ENCODE measurements at places on chromosomes 2 and 18.

- no peak for DNase-seq
Observed at GRCh38 chr2:119715409-119716283, 36.6 kb downstream of the TMEM177 start.

DNA sequence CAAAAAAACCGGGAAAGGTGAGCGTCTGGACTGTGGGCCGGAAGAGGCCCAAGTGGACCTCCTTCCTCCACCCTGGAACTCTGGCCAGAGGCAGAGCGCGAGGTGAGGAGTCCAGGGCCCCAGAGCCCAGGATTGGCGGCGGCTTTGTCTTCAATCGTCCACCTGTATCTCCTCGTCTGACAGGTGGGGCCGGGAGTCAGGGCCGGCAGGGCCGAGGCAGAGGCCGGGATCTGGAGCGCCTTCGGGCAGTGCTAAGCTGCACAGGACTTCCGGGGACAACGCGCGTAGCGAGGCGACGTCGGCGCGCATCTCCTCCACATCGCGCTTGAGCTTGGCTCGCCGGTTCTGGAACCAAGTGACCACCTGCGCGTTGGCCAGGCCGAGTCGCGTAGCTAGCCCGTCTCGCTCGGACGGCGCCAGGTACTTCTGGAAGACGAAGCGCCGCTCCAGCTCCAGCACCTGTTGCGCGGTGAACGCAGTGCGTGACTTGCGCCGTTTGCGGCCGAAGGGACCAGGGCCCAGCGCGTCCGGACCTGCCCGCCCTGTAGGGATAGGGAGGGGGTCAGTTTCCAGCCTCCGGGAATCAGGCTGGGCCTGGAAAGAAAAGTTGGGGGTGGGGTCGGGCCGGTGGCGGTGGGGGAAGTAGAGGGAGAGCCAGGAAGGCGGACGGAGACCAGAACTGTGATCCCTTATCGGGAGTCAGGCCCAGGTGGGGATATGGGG lies 1.5 kb downstream of the LBX2 start:
- DNase-seq: no peak

GRCh38 chr18:12928206-12928605 lies 19.6 kb upstream of the SEH1L start:
- DNase-seq: no peak

DNA sequence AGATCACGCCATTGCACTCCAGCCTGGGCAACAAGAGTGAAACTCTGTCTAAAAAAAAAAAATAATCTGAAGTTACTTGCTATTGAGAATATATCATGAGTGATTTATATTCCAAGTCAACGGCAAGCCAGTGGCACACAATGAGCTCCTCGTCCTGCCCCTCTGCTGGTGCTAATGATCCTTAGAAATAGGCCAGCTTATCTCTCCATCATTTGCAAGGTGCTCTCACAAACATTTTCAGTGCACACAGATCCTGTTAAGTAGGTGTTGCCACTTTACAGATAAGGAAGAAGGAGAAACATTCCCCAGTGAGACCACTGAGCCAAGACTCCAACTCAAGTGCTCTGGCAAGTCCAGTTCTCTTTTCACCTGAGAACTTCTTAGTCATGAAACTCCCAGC lies 91.3 kb upstream of the GPR45 start:
- DNase-seq: no peak

GRCh38 chr2:214096208-214096715 lies 314.6 kb upstream of the VWC2L start:
- DNase-seq: no peak

DNA sequence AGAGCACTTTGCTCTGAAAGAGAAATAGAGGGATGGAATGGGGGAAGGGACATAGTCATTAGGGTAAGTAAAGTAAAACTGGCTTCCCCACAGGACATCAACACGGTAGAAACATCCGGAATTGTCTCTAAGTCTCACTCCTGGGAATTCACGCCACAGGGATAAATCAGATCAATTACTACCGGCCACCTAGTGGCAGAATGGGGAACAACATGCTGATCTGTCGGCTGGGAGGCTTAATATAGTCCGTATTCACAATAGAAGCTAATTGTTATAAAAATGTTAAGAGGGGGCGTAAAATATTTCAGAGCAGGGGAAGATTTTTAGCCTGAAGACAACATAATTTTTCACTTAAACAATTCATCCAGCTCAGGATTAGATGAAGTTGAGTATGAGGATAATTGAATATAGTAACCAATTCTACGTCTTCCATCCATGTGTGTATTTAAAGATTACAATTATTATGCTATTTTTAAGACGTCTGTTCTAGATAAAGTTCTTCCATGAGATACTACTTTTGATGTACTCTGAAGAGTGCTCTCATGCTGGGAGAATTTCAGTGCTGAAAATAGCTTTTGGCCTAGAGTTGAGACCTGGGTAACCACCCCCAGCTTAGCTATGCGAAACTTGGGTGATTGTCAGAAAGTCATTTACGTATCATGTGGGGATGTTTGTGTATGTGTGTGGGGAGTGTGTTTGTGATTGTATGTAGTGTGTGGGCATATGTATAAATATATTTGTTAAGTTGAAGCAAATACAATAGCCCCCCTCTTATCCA lies 65.7 kb downstream of the LRRTM1 start:
- no peak for DNase-seq

DNA sequence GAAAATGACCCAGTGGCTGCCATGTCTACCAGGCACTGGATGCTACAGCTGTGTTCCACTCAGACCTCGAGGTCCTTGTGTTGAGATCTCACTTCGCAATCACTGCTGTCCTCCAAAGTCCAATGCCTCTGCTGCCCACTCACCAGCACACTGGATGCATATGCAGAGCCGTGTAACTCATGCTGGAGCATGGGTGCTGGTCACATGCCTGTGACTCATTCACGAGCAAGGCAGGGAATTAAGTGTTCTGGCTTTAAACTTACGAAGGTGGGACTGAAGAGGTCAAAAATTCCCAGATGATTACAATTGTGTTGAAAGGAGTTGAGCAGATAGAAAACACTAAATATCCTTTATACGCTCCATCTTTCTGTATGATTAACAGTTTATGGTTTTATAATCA lies 417.5 kb downstream of the NUP35 start:
- DNase-seq: no peak

DNA sequence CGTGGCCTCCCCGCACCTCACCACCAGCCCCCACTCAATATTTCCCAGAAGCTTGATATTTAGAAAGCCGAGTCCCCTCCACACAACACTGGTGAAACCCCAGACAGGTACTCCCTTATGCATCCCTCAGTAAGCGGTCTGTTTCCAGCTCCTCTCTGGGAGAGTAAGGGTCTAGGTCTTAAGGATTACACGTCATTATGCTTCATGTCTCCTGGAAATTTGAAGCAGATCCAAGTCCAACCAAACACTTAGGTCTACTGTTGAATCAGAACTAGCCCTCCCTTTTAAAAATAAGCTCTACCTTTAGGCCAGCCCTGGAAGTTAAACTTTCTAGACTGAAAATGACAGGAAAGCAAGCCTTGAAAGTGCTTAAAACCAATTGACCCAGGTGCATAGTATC lies 1.5 kb upstream of the OST4 start:
- DNase-seq: no peak

GRCh38 chr2:154161286-154161685 lies 289.6 kb downstream of the GALNT13 start:
- no peak for DNase-seq

- DNase-seq: no peak
Observed at GRCh38 chr2:20588918-20589871, 61.7 kb downstream of the HS1BP3 start.

- DNase-seq: no peak
Observed at GRCh38 chr18:49752095-49752457, 61.3 kb downstream of the ACAA2 start.

GRCh38 chr18:27649621-27650020 lies 464.5 kb upstream of the CHST9 start:
- DNase-seq: no peak

DNA sequence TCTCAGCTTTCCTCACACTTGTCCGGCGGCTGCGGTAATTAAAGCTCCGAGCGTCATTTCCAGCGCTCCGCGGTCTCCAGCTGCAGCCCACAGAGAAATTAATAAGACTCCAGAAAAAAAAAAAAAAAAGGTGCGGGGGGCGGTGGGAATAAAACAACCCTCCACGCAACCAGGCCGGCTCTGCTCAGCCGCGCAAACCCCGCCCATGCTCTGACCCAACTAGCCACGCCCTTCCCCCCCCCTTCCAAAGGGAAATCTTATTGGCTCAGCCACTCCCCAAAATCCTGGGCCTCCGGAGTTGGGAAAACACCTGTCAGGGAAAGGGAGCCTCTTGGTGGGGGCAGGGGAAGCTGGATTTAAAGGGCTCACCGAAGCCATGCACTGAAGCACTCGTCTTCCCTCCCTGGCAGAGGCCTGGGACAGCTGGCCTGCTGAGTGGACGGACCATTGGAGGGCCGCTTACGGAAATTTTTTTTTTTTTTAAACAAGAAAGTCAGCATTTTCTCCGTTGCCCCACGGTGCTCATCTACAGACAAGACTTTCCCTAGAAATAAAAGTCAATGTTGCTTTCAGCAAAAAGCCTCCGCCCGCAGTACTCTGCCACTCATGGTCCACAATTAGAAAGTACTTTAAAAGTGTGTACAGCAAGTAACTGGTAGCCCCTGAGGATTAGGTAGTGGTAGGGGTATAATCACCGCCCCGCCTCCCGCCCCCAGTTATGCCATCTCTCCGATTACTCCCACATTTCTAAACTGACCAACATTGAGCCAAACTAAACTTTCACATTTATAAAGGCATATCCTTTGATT lies 674 bp upstream of the ERBB4 start:
- no peak for DNase-seq

DNA sequence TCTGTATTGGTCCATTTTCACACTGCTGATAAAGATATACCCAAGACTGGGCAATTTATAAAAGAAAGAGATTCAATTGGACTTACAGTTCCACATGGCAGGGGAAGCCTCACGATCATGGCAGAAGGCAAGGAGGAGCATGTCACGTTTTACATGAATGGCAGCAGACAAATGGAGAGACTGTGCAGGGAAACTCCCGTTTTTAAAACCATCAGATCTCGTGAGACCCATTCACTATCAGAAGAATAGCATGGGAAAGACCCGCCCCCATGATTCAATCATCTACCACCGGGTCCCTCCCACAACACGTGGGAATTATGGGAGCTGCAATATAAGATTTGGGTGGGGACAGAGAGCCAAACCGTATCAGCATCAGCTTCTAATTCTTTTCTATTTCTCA lies 217.0 kb downstream of the ANAPC1 start:
- no peak for DNase-seq

DNA sequence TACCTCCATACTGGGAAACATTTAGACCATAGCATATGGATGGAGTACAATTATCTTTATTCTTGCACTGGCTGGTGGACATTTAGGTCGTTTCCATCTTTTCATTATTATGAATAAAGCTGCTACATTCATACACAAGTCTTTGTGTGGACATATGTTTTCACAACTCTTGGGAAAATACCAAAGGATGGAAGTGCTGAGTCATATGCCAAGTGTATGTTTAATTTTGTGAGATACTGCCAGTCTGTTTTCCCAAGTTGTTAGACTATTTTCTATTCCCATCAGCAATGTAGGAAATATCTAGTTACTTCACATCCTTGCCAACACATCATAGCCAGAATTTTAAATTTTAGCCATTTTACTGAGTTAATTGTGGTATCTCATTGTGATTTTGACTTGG lies 91.5 kb downstream of the GALNT13 start:
- no peak for DNase-seq

DNA sequence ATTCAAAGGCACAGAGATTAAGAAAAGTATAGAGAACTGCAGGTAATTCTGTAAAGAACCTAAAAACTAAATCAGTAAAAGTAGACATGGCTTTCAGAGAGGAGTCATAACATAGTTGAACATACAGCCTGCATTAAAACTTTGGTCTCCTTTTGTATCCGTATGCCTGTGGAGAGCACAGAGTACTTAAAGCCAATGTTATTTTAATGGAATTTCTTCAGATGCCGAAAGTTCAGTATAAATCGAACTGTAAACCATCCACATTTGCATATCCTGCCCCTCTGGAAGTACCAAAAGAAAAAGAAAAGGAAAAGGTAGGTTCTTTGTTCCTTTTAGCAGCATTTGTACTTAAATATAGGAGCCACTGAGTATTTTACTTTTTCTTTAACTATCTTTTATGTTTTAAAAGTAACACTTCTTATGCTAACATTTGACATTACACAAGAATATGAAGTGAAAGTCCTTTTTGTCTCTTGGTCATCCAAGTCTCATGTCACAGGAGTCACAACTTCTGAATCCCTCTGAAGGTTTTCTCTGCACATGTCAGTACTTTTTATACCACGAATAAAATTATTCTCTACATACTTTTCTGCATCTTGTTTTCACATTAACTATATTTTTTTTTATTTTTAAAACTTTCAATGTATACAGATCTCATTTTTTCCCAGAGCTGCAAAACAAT lies 34.9 kb upstream of the ARMC9 start:
- no peak for DNase-seq

DNA sequence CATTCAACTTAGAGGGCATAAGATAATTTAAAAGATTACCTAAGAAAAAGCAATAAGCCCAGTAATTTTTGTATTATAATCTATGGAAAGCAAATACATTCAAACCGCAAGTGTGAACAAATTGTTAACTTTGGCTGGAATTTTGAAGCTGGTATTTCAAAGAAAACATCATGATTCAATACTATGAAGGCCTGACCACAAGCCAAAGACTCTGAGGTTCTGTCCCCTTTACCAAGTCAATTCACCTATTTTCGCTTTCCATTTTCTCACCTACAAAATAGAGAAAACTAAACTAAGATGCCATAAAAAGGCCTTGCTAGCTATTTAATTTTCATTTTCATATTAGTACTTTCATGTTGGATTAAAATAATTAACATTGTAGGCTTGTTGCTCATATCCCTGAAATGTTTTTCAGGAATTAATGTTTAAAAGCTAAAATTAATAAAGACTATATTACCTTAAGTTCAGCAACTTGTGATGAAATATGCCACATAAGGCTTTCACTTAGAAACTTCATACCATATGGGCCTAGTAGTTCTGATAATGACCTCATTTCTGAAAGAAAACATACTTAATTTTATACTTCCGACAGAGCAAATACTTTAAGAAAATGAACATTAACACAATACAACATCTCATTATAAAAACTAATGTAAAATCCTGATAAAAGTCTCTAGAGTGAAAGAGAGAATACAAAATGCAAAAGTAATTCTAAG lies 85.7 kb upstream of the FRZB start:
- DNase-seq: no peak

- DNase-seq: no peak
Observed at GRCh38 chr2:73987109-73987947, 2.6 kb downstream of the TET3 start.

- no peak for DNase-seq
Observed at GRCh38 chr2:206540757-206541156, 97.4 kb downstream of the ADAM23 start.

- DNase-seq: no peak
Observed at GRCh38 chr2:239182981-239183791, 217.6 kb downstream of the HDAC4 start.

GRCh38 chr2:67997903-67998302 lies 64.9 kb downstream of the C1D start:
- DNase-seq: no peak

DNA sequence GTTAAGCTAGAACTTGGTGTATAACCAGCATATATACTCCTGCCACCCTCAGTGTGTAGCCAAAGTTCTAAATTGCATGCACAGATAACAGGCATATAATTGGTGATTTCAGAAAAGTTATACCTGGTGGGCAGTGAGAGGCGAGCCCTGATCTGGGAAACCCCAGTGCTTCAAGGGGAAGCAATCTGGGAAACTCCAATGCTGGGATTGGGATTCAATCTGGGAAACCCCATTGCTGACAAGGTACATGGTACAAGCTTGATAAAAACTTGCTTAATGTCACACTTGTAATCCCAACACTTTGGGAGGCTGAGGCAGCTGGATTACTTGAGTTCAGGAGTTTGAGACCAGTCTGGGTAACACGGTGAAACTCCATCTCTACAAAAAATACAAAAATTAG lies 147.6 kb downstream of the NEDD4L start:
- DNase-seq: no peak
